ENCODE measurements at places on chromosomes 11 and 22.
A peak's percentile ranks its signal among the peaks of the same experiment; 100 is the strongest.

DNA sequence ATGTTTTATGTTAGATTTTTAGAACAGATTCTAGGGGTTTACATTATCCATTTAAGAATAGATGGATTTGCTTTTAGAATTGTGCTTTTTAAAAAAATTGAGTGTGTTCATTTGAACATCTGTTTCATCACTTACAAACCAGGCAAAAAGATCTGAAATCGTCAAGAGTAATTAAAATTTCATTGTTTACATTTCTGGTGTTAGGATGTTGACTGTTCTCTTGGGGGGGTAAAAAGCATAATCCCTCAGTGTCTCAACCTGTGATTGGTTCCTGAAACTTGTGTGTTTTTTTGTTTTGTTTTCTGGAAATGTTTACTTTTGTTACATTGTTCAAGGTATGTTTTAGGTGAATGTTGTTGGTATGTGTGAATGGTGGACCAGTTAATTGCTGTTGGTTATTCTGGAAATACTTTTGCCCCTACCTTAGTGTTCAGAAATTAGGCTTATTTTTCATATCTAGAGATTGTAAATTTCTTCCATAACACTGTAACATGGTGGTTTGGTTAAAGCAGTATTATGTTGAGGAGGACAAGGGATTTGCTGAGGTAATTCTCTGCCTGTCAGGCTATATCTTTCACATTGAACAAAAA, 4.8 kb downstream of the PCF11 start:
- no peak for DNase-seq

DNA sequence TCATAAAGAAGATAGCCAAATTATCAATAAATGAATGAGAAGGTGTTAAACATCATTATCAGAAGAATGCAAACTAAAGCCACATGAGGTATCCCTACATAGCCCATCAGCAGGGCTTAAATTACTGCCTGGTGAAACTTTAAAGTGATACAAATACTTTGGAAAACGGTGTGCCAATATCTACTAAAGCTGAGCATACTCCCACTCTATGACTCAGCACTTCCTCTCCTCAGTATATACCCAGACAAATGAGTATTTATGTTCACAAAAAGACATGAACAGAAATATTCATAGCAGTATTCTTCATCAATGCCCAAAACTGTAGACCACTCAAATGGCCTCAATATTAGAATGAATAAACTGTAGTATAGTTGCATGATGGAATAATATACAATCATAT, 284.6 kb upstream of the ZC3H12C start:
- peak; percentile 2 for DNase-seq

DNA sequence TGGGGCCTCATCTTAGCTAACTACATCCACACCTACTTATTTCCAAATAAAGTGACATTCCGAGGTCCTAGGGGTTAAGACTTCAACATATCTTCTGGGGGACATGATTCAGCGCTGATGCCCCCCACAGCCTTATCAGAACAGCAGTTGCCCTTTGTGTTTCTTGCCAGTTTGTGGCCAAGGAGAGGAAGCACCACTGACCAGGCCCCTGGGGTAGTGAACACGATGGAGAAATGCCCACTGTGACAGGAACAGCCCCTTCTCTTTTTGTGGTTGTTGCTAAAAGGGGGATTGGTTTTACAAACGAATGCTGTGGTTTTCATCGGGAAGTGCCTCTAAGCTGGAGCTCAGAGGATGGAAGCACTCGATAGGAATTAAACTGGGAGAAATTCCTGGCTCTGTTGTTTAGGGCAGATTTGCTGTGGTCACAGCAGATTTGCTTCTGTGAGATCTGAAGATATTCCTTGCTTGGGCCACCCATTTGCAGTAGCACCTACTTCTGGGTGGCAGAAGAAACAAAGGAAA, 88.8 kb downstream of the ABTB2 start:
- DNase-seq = no peak

DNA sequence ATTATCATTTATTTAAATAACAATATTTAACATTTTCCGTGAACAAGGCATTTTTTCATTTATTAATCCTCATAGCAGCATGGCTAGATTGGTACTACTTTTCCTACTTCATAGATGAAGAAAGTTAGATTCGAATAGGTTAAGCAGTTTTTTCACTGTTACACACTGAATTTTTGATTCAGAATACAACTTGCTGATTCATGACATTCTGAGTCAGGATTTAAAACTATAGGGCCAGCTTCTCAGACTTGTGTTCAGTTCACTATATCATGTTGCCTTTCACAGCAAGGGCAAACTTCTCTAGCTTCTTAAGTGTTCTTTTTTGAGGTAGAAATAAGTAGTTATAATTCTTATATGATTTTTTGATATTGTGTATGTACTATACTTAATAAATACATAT, 31.5 kb downstream of the CYP2R1 start:
- no peak for DNase-seq

DNA sequence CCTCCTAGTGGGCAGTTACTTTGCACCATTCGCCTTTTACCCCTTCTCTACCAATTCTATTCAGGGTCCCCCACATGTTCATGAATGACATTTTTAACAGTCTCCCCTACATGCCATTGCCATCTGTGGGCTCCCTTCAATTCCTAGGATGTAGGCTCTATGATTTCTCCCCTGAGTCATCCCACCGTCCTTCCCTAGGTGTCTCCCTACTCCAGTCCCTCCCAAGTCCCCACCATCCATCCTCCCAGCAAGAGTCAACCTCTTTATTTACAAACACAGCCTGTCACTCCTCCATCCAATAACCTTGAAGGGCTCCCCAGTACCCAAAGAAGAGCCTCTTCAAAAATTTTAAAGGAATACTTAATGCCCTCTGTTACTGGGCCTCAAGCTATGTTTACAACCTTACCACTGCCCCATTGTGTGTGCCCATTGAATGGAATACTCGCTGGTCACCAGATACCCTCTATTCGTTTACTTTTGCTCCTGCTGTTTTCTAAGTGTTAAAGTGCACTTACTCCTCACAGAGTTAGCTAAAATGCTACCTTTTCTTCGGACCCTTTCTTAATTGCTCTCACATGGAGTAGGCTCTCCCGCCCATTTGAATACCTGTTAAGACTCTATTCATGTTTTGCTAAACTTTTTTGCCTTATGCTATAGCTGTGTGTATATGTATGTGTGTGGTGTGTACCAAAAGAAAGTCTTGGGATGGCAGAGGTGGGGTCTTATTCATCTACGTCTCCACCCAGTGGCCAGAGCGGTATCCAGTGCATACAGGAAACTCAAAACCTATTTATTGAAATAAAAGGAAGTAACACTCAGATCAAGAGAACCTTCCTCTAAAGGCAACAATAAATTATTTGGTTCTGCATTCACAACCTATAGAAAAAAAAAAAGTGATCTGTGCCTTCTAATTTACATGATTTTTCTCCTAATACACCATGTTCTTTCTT, 235.8 kb upstream of the CCDC90B start:
- no peak for DNase-seq

- DNase-seq = no peak
Measured at GRCh38 chr11:126246636-126247035, 22.1 kb downstream of the SRPRA start.

DNA sequence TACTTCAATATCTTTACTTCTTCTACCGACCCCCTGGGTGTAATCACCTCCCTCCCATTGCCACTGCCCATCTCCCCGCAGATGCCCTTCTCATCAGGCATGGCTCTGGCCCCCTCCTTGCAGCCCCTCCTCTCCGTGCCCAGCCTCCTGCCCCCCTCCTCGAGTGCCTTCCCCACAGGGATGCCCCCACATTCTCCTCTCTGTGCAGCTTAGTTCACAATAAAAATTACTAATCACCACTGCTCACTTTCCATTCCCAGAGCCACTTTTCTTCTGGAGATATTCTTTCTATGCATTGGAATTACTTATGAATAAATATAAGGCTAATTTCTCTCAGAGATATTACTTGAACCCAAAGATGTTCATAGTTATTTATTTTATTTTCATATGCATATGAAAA, 22.1 kb downstream of the IFITM10 start:
- DNase-seq = no peak

DNA sequence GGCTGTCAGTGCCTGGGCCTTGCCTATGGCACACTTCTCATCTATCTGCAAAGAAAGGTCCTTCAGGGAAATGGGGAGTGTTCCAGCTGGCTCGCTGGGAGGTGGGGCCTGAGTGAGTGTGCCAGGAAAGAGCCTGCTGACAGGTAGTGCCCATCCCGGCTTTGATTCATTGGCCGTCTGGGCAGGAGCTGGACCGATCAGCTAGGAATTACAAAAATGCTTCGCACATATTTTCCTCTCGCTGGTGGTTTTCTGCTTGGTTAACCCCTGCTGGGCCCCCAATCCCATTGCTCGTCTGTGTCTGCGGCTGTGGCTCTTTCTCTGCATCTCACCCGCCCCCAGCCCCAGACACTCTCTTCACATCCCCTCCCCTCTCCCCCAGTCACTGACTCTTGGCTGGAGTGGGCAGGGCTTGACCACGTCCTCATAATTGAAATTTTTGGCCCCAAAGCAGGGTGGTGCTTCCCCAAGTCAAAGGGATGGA, 10.8 kb downstream of the LIF start:
- DNase-seq = no peak

DNA sequence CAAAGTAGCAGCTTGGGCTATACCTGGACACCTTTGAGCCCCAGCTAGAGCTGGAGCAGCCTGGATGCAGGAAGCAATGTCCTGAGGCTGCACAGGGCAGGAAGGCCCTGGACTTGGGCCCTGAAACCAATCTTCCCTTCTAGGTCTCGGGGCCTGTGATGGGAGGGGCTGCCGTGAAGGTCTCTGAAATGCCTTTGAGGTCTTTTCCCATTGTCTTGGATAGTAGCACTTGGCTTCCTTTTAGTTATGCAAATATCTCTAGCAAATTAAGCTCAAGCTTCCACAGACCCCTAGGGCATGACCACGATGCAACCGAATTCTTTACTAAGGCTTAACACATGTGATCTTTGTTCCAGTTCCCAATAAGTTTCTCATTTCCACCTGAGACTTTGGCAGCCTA, 40.0 kb downstream of the LINC01488 start:
- no peak for DNase-seq

DNA sequence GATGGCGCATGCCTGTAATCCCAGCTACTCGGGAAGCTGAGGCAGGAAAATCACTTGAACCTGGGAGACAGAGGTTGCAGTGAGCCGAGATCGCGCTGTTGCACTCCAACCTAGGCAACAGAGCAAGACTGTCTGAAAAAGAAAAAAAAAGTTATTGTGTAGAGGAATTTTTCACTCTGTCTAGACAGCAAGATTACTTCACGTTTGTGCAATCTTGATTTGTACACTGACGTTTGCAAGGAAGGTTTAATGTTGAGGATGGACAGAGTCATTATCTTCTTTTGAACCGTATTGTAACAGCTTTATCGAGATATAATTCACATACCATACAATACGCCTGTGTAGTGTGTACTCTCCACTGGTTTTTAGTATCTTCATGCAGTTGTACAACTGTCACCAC, 3.7 kb downstream of the CTTN start:
- no peak for DNase-seq

GRCh38 chr22:22167791-22168189, 76.8 kb upstream of the VPREB1 start:
- no peak for DNase-seq

GRCh38 chr11:119538753-119539152, 115.8 kb upstream of the THY1 start:
- DNase-seq = no peak

DNA sequence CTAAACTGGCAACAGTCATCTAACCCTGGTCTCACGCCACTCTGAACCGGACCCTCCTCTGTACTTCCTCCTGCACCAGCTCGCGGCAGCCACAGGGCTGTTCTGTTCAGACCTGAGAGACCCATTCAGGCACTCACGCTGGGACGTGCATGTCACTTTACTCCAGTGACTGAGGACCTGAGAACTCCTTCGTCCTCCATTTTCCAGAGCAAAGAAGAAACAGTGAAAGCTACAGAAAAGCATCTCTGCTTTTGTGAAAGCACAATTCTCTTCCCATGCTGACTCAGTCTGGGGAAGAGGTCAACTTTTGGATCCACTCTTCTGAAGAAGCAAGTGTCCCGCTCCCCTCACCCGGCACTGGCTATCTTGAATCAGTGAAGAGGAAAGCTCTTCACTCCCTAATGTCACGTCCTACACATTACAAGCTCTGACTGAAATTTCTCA, 24.5 kb downstream of the PISD start:
- no peak for DNase-seq

DNA sequence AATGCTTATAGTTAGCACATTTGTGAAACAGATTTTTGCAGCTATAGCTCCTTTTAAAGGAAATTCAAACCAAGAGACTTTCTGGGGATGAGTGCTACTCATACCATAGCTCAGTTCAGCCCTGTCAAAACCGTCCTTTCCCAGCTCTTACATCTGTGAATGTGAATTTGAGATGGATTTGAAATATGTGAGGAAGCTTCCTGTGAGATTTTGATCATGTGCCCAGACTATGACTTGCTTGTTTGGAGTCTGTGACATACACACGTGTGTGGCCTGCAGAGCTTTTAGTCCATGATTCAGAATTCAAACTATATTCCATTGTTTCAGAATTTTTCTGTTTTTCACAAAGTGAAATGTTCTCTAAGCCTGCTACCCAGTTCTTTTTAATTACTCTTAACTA, 4.4 kb upstream of the MMP1 start:
- peak; percentile 62 for DNase-seq

GRCh38 chr11:68342459-68343158, 30.2 kb downstream of the LRP5 start:
- peak; percentile 65 for DNase-seq

GRCh38 chr11:1165256-1166041, 7.7 kb downstream of the MUC5AC start:
- DNase-seq = no peak

GRCh38 chr11:82718307-82718706, 15.4 kb downstream of the FAM181B start:
- peak; percentile 44 for DNase-seq

GRCh38 chr22:36180038-36180880, 19.7 kb upstream of the APOL3 start:
- no peak for DNase-seq

DNA sequence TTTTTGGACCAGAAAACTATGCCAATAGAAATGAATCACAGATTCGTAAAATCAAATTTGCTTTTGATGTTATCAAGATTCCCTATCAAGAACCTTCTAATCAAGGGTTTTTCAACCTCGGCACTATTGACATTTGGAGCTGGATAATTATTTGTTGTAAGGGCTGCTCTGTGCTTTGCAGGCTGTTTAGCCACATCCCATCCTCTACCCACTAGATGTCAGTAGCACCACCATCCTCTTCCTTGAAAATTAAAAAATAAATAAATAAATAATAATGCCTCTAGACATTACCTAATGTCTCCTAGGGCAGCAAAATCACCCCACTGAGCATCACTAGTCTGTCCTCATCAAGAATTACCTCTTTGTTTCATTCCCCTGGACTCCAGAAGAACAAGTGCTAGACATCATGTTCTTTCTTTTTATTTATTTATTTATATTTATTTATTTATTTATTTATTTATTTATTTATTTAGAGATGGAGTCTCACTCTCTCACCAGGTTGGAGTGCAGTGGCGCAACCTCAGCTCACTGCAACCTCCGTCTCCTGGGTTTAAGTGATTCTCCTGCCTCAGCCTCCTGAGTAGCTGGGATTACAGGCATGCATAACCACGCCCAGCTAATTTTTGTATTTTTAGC, 744.7 kb downstream of the KCNA4 start:
- peak; percentile 48 for DNase-seq

GRCh38 chr11:83241291-83241946, 44.7 kb downstream of the CCDC90B start:
- peak; percentile 8 for DNase-seq
